ENCODE measurements at places on chromosomes 7 and 10. TPM values are rescaled to one million over a fixed set of nuclear protein-coding genes. Genes with fewer than 3 reads are reported as not detected.

DNA sequence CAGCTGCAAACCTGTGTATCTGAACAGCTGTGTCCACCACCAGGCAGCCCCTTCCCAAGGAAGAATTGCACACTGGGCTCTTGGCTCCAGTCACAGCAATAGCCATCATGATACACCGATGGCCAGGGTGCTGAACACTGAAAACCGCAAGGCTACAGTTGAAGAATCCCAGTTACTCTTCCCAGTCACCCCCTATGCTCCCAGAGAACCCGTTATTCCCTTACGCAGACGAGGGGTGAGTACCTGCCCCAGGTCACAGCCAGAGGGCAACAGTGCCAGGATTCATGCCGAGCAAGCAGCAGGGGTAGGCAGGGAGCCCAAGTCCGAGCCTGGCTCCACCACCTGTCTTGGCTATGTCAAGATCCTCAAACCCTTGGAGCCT lies 57.8 kb downstream of the RASGEF1A start:
- no peak for DNase-seq

- no peak for DNase-seq
These were observed 79.5 kb downstream of the PAX2 start for GRCh38 chr10:100824886-100825285.

DNA sequence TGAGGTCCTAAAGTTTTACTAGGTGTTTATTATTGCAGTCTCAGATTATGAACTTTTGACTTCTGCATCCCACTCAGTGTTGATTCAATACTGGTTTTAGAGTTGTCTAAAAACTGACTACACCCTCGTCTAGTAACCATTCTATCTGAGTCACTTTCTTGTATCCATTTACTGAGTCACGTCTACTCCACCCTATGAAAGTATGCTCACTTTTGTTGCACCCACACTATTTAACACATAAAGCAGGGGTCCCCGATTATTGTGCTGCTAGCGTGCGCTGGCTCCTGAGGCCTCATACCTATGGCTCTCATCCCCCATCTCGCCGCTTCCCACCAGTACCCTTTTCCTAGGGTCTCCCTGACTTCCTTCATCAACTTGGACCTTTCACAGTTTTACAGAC lies 2.0 kb downstream of the SAMD9 start:
- peak; percentile 56 for DNase-seq

DNA sequence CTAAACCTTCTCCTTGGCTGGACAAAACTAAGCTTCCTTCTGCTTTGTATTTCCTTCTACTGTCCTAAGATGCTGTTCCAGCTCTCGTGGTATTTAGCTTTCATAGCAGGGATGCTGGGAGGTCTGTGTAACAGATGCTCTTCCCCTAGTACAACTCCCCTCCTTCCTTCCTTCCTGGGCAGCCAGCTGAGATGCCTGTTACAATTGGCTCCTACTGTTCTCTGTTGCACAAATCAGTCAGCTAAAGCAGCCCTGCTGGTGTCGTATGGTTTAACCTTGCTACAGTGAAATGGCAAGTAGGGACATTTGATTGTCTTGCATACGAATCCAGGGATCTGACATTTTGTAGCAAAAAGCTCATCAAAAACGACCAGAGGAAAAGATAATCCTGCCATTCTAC lies 143.8 kb downstream of the ARHGAP21 start:
- DNase-seq, result no peak

DNA sequence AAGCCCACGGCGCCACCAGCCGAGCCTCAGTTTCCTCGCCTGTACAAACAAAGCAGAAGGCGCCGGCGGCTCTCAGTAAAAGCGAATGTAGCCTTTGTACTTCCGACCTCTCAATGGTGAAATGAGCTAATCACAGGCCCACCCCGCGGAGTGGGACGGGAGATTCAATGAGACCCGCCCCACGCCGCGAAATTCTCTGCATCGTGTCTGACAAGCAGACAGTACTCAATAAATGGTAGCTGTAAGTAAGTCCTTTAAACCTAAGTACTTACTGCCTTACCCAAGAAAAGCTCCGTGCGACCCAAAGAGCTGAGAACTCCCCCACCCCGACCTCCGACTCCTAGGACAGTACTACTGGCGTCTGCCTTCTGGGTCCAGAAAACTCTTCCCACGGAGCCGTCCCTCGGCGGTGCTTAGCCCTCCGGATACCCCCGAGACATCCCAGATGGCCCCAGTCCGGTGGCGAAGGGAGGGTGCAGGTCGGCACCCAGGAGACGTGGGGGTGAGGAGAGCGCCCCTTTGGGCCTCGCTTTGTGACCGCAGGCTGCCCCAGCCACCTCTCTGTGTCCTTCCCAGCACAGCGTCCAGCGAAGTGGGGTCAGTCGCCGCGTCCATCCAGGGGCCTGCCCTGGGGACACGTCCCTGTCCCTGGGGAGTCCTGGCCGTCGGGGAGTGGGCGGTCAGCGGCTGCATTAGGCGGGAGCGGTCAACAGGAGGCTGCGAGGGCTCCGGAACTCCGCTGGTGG lies 972 bp upstream of the CXCL12 start:
- DNase-seq, result no peak

The GIMAP8 gene
- total RNA-seq, result not detected

GRCh38 chr10:43076876-43077420 lies at the start of gene RET:
Gene RET (plus strand): TSS chr10:43077069. CDS start chr10:43077259, 190 bp downstream.
- DNase-seq, result no peak
